Jurkat, Clone E6-1 (cell line): ENCODE measurements at places on chromosomes 3 and 15.

DNA sequence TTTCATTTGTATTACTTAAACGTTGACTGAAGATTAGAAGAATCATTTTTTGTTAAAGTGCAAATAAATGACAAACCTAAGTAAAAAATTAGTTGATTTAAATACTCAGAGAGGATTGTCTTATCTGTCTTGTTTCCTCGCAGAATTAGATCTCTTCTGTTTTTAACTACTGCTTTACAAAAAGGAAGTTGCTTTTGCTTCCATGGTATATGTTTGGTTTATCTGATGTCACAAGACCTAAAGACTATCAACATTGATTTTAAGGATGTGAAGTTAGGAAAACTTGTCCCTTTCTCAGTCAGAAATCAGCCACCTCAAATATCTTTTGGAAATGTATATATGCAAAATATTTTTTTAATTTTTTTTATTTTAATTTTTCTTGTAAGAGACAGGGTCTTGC is 28.7 kb downstream of the GPR171 start:
- no peak for DNase-seq

DNA sequence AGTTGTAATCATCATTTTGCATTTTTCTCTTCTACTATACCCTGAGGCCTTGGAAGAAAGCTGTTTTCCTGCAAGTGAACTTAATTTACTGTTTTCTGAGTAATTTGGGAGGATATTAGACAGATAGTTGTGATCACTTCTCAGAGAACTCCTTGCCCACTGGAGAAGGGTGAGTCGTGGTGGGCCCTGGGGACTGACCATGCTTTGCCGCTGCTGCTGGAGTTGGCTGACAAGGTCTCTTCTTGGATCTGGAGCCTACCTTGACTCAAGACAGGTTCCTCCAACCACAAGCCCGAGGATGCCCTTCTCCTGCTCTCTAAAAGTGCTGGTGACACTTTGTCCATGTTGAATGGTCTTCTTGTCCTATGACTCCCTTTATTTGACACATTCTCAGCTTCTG is 68.4 kb downstream of the KCNAB1 start:
- DNase-seq = no peak

DNA sequence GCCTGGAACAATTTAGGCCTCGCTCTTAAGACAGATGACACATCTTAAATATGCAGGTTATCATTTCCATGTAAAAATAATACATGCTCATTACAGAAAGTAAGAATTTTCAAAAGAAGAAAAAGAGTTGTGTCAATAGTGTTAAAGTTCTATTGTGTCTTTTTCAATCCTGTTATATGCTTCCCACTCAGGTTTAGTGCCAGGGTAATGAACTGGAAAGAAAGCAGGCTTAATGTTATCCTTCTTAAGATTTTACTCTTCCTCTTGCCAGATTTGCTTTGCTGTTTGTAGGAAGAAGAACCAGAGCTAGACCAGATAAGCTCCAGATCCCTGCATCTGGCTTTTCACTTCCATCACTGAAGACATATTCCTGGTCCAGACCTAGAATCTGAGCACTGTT is 128.6 kb downstream of the TPRG1 start:
- DNase-seq = no peak

DNA sequence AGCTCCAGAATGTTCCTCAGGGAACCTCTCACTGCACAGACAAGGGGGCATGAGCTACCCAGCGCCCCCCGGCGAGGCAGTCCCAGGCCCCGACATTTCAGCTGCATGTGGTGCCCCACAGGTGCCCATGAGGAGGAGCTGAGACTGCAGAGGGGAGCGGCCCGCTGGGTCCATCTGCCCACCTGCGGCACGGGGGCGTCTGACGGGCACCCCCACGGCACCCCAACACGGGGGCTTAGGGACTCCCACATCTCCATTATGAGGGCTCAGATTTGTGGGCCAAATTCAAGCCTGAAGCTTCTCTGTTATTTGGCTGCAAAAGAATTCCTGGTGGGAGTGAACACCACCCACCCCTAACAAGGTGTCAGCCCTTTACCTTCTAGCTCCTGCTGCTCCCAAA is 258.4 kb downstream of the UACA start:
- DNase-seq = no peak

GRCh38 chr3:49642708-49643145 is 31.4 kb upstream of the APEH start:
- DNase-seq = no peak

- DNase-seq = no peak
Measured at GRCh38 chr3:194368918-194369317, 625 bp downstream of the LRRC15 start.

DNA sequence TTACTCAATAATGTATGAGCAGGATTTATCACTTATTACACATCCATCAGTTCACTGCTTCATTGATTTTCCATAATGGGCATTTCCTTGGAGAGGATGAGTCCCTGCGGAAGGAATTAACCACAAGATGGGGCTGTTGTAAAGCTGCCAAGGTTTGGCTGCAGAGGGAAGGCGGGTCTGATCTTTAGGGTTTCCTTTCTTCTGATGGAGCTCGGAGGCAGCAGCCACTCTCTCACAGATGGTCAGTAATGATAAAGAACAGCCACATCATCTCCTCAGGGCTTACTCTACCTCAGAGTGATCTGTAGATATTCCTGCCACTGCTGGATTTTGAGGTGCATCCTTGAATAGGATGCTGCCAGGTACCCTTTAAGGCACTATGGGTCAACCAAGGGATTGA is 115.2 kb downstream of the USP13 start:
- DNase-seq = peak; percentile 28

GRCh38 chr3:195885036-195885891 is 23.1 kb downstream of the TNK2 start:
- DNase-seq = no peak

DNA sequence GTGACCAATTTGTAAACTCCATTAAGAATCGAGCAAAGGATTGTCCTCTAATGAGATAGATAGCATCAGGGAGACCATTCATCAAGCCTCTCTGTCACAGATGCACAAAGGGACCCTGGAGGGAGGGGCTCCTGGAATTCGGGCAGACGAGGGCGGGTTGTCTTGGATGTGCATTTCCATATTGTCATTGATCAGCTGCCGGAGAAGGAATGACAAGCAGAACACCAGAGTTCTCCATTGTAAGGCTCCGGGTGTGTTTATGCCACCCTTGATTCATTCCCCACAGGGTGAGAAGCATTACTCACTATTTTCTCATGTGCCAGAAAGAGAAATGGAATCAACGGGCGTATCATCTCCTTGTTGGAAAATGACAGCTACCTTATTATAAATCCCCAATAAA is 167.5 kb downstream of the EBLN2 start:
- DNase-seq = no peak

- DNase-seq = no peak
Measured at GRCh38 chr3:128590948-128591347, 59.7 kb downstream of the RPN1 start.

- no peak for DNase-seq
Measured at GRCh38 chr3:58357402-58357801, 24.7 kb downstream of the PXK start.

DNA sequence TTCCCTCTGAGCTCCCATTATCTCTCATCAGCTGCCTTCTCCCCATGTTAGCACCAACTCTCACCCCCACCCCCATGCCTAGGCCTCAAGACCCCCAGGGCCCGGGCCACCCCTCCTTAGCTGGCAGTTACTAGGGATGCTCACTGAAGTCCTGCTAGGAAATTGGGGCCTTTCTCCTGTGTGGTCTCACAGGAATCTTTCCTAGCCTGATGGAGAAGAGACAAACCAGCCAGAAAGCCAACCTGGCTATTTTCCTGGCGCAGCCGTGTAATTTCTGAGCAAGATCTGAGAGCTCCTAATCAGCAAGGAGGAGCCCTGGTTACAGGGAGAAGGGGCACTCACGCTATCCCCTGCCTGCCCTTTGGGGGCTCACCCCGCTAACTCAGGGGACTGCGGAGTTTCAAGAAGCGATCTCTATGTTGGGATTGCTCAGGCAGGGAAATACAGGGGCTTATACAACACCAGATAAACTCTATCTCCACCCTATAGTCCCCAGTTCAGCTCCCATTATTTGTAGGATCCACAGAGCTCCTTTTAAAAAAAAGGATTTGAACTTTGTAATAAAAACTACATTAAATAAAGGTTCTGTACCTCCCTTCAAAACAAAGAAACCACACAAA is 25.2 kb downstream of the NR2F2 start:
- DNase-seq = no peak

- DNase-seq = no peak
Measured at GRCh38 chr3:176302271-176302670, 895.0 kb downstream of the TBL1XR1 start.

DNA sequence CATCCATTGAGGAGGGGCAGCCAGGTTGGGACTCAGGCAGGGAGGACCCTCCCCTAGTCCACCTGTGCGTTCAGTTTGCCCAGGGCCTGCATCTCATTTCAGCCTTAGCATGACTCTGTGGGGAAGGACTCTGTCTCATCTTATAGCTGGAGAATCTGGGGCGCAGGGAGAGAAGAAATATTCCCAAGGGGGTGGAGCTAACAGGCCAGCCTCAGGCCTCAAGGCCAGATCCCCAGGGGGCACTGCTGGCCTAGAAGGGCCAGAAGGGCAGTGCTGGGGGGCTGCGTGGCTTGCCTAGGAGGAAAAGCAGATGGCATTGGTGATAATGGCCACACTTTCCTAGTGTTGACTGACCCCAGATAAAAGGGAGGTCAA is 10.9 kb downstream of the AMOTL2 start:
- no peak for DNase-seq

DNA sequence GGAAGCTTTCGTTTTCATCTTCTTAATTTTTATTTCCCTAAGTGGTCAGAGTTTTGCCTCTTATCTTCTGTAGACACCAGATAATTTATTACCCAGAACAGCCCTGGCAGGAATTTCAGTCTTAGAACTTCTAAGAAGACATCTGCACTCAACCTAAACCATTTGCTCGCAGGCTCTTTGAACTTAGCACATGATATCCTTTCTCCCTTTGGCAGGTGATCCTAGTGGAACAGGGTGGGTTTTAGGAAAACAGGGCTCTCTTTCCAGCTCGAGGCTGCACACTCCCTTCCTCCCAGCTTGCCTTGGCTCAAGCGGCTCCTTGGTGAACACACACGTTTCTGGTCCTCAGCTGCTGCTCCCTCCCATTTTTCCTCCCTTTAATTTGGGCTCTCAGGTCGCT is 116.5 kb downstream of the THSD4 start:
- DNase-seq = no peak

DNA sequence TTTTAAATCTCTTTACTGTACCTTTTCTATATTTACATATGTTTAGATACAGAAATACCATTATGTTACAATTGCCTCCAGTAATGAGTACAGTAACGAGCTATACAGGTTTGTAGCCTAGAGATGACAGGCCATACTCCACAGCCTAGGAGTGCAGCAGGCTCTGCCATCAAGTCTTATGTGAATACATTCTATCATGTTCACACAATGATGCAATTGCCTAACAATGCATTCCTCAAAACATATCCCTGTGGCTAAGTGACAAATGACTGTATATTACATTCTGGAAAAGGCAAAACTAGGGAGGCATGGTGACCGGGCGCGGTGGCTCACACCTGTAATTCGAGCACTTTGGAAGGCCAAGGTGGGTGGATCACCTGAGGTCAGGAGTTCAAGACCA is 192.4 kb upstream of the IGF1R start:
- no peak for DNase-seq

- DNase-seq = no peak
Measured at GRCh38 chr3:38297947-38298711, 16.0 kb downstream of the SLC22A14 start.

GRCh38 chr15:70017025-70017424 is 80.7 kb downstream of the TLE3 start:
- no peak for DNase-seq

- no peak for DNase-seq
Measured at GRCh38 chr15:25186411-25186810, 231.6 kb downstream of the SNRPN start.

GRCh38 chr3:126487151-126487771 is 11.6 kb upstream of the ZXDC start:
- DNase-seq = no peak

- no peak for DNase-seq
Measured at GRCh38 chr3:39146083-39146501, 7.3 kb downstream of the CSRNP1 start.

DNA sequence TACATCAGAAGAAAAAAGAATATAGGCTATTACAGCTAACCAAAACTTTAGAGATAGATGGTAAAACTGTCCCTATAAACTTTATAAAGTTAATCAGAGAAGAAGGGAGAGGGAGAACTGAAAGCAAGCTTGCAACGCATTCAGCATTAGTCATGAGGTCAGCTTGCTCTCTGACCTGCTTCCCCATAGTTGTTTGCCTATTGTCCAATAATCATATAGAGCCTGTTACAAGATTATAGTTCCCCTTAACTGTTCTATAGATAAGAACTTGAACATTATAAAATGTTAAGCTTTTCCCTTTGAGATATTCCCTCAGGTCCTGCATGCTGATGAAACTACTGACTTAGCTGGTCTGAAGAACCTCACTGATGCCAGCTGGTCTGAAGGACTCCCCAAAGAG is 74.5 kb downstream of the CPNE4 start:
- no peak for DNase-seq

- no peak for DNase-seq
Measured at GRCh38 chr3:13234666-13235065, 161.4 kb upstream of the IQSEC1 start.

- DNase-seq = no peak
Measured at GRCh38 chr15:87638554-87639083, 617.9 kb downstream of the NTRK3 start.

DNA sequence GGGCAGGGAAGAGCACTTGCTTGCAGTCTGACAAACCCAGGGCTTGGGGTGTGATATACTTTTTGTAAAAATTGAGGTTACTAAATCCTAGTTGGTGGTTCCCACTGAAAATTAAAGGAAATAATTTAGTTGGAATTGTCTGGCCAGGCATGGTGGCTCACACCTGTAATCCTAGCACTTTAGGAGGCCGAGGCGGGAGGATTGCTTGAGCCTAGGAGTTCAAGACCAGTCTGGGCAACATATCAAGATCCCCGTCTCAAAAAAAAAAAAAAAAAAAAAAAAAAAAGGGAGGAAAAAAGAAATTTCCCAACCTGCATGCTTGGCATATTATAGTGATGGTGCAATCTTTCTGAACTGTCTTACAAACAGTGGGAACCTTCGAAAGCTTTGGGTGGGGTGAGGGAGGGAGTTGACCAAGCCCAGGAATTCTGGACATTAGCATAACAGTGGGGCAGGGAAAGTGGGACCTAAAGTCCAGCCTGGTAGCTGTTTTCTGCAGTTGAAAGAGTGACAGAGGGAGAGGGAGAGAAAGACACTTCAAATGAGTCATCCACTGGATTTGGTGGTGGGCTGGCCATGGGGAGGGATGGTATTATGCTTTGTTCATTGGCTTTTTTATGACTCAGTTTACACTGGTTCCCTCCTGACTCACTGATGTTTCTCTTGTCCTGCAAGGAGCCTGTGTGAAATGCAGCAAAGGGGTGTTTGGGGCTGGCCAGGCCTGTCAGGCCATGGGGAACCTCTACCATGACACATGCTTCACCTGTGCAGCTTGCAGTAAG is 41.1 kb downstream of the LIMD1 start:
- DNase-seq = no peak

GRCh38 chr15:50231761-50232160 is 33.8 kb downstream of the HDC start:
- no peak for DNase-seq

GRCh38 chr15:70633103-70633831 is 130.1 kb downstream of the UACA start:
- DNase-seq = no peak

- DNase-seq = no peak
Measured at GRCh38 chr15:29888646-29889045, 66.4 kb upstream of the TJP1 start.

- DNase-seq = no peak
Measured at GRCh38 chr3:100754563-100755334, 45.5 kb downstream of the TFG start.

- DNase-seq = no peak
Measured at GRCh38 chr3:22861426-22861825, 341.7 kb upstream of the UBE2E2 start.
